Fibroblast of the aortic adventitia (primary cell): ENCODE measurements at places on chromosomes 5 and 9. TPM values are rescaled to one million over a fixed set of nuclear protein-coding genes. Genes with fewer than 3 reads are reported as not detected.

- DNase-seq, result no peak
Observed at GRCh38 chr9:136628268-136628667, 34.4 kb upstream of the EGFL7 start.

- DNase-seq, result peak; percentile 14
Observed at GRCh38 chr5:58366461-58366860, 93.4 kb downstream of the PLK2 start.

FIBCD1 gene
- 0.27 TPM in 1 of 2 replicates, not detected in the other for total RNA-seq

TLX3 gene
- not detected in 2 replicates for total RNA-seq

- no peak for DNase-seq
Observed at GRCh38 chr5:2996248-2996647, 244.8 kb upstream of the IRX2 start.

DNA sequence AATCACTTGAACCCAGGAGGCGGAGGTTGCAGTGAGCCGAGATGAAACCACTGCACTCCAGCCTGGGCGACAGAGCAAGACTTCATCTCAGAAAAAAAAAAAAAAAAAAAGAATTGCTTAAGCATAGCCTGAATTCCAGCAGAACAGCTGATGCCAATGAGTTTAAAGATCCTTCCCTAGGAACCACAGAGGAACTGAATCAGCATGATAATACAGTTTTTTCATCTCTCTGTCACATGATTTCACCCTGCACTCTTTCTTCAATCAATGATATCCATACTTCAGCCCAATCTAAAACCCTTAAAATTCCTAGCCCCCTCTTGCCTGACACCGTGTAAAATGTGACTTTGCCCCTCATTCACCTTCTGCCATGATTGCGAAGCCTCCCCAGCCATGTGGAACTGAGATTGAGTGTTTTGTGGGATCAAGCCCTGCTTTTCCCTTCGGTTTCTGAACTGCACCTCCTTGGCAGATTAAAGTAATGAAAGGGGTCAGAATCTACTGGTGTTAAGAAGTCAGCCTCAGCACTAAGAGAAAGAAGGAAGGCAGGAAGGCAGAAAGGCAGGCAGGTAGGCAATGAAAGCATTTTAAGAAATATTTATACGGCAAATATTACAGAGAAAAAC is 20.9 kb upstream of the DMXL1 start:
- peak; percentile 93 for DNase-seq

GRCh38 chr5:17277907-17278306 is 60.5 kb downstream of the BASP1 start:
- no peak for DNase-seq

GRCh38 chr5:138180183-138180782 is 1.4 kb downstream of the KIF20A start:
- peak; percentile 61 for DNase-seq

DNA sequence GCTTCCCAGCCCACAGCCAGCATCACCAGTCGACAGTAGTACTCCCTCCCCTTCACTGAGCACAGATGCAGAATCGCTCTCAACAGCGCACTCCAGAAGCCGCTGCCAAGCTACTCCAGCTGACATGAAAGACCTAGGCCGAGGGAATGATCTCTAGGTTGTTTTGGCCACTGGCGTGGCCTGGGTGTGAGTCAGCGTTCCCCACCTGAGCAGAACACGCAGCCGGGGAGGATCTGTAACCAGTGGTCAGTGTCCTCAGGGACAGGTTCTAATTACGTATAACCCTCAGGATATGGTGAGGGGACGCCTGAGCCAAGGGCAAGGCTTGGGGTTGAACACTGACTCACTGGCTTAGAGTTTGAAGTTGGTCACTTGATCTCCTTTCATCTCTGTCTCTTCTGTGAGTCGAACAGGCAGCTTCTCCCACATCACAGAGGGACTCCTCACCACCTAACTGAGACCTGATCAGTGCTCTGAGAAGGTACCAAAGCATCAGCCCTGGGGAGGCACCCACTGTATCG is 76.9 kb upstream of the IL17B start:
- peak; percentile 87 for DNase-seq

GRCh38 chr5:76617675-76618074 is 5.5 kb downstream of the F2RL2 start:
- DNase-seq, result peak; percentile 67

DNA sequence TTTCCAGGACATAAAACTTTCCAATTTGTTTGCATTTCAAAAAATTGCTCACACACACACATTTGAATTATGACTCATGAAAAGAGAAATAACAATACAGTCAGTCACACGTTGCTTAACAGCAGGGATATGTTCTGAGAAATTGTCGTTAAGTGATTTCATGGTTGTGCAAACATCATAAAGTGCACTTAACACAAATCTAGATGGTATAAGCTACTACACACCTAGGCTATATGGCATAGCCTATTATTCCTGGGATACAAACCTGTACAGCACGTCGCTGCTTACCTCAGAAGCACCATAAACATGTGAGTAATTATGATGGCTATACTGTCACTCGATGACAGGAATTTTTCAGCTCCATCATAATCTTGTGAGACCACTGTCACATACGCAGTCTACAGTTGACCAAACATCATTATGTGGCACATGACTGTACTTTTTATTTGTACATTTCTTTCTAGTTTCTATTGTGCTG is 378.2 kb downstream of the ACTL7B start:
- peak; percentile 88 for DNase-seq

GRCh38 chr9:131167146-131167692 is 41.8 kb downstream of the NUP214 start:
- DNase-seq, result peak; percentile 20

- peak; percentile 84 for DNase-seq
Observed at GRCh38 chr5:52893105-52893504, 96.0 kb upstream of the ITGA2 start.

TMEM174 gene
- not detected in 2 replicates for total RNA-seq

AMBP gene
- 0.27 TPM in 1 of 2 replicates, not detected in the other for total RNA-seq

CLIC3 gene
- 4.3 and 5.2 TPM in 2 replicates for total RNA-seq

DNA sequence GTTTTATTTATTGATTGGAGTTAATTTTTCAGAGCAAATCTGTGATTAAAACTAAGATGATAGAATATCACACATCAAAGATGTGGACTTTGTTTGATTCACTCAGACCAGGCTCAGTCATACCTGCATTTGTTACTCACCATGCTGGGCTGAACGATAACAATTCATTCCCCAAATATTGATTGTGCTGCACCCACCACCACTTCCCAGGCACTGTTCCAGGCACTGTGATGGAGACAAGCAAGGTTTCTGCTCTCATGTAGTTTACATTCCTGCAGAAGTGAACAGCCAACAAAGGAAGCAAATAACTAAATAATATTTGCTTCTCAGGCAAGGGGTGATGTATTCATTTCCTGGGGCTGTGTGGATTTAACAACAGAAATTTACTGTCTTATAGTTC is 428.3 kb downstream of the DNAH5 start:
- no peak for DNase-seq

DNA sequence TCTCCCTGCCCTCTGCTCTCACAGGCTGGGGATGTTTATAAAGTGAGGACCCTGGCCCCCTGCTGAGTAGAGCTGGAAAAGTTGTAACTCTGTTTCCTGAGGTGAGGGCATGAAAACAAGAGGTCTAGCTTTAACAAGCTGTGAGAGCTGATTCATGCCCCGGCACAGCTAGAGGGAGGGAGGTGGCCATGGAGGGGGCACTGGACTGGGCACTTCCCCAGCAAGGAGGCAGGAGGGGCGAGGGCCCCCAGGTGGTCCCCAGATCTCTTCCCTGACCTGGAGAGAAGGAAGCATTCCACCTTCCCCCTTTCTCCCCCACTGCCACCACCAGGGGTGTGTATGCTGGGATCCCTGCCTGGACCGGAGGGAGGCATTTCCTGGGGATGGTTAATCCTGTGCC is at the start of gene MSMP:
TSS of gene MSMP (minus strand) at position 13 of the 400 bp plus-strand sequence. CDS start 147 bp downstream, outside the sequence.
- no peak for DNase-seq

CCDC180 gene
- total RNA-seq, result 4.2 and 27.2 TPM in 2 replicates

DNA sequence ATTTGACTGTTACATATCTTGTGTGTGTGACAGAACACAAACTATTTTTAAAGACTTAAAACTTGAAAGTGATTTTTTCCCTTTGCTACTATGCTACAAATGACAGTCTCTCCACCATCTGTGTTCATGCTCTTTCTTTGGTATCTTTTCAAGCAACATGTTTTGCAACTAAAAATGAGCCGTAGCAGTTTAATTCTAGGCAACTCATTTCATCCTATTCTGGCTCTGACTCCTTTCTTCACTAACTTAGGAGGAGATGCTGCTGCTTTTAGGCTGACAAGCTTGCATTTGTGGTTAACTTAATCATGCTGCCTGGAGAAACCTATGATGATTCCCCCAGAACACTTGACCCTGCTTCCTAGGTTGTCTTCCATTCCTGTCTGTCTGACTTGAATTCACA is 100.6 kb downstream of the HACD4 start:
- no peak for DNase-seq

FGF18 gene
- 0.54 TPM in 1 of 2 replicates, not detected in the other for total RNA-seq

PAM gene
- total RNA-seq, result 376 and 528 TPM in 2 replicates

DNA sequence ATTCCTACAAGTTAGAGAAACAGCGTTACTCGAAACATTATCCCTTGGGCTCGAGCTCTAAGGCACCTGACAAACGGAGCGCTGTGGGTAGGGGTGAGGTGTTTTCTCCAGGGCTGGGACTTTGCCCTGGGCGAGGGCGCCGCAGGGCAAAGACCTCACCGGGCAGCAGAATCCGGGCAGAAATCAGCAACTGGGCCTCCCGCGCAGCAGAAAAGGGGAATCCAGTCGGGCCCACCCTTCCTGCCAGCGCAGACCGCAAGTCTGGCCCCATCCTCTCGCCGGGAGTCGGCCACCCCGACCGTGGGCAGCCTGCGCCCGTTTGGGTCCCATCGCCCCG is 430 bp upstream of the MSH3 start:
- DNase-seq, result no peak
